NCI-H187 treated with DMSO at 0.1 percent for 48 hours (cell line): ENCODE measurements at places on chromosomes 4 and X.

- no peak for DNase-seq
These were observed 217.1 kb upstream of the SMIM31 start for GRCh38 chr4:164536814-164537213.

GRCh38 chr4:182684796-182685195 is 232.4 kb downstream of the DCTD start:
- no peak for DNase-seq

DNA sequence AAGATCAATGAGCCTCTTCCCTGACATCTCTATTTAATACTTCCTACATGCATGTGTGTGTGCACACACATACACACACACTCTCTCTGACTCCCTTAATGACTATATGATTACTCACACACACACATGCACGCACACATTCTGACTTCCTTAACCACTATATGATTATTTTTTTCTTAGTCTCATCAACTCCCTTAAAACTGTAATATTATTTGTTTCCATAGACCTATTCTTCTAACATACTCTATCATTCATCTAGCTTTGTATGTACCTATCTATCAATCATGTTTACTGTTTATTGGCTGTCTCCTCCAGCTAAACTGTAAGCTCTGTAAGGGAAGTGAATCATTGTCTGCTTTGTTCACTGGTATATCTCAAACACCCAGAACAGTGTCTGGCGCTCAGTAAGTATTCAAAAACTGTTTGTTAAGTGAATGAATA is 236.6 kb downstream of the RASL11B start:
- no peak for DNase-seq

DNA sequence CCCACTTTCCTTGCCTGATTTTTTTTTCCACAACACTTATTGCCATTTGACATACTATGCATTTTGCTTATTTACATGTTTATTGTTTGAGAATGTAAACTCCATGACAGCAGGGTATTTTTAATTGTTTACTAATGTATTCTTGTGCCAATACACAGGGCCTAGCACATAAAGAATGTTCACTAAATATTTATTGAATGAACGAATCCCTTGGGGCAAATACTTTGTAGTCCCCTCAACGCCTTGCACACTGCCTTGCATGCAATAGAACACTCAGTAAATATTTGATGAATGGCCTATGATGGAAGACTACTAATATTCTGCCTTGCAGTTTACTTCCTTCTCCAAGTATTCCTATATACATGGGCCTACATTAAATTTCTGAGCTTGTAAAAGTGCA is 1.4 kb upstream of the PRPS1 start:
- DNase-seq = no peak

DNA sequence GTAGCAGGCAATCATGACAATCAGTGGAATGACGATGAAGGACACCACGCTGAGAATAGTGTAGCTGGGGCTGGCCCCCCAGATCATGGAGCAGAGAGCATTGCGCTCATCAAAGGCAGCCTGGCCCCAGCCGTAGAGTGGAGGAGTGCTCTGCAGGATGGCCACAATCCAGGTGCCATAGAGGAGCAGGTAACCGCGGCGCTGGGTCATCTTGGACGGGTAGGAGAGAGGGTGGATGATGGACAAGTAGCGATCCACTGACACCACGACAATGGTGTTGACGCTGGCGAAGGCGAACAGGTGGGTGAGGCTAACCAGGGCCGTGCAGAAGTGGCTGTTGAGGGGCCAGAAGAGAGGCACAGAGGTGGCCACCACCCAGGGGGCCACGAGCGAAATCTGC is 2.8 kb downstream of the GPR101 start:
- no peak for DNase-seq

GRCh38 chr4:147760176-147760575 is 28.3 kb downstream of the ARHGAP10 start:
- DNase-seq = no peak

DNA sequence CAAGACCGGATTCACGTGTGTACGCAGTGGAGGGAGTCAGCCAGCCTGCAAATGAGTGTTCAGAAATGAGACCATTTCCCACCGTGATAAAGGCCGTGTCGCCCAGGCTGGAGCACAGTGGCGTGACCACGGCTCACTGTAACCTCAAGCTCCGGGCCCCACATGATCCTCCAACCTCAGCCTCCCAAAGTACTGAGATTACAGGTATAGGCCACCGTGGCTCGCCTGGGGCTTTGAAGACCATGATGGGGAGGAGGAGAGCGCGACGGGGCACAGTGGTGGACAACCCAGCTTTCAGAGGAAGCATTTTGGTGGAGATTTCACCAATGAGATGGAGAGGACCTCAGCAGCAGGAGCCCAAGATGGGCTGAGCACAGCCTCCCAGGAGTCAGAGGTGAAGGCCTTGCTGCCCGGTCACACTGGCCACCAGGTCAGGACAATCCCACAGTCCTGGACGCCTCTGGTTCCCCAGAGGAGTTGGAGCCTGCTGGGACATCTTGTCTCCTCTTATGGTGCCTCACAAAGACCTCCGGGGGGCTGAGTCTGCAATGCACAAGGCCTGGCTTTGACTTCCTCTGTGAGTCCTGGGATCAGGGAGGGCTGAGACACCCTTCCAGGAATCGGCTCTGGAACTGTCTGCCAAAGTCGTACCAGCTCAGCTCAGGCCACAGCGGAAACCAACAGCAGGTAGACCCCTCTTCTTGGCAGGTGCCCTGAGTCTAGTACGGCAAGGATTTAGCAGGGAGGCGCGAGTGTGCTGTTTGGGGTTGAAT is 22.4 kb upstream of the MXD4 start:
- no peak for DNase-seq

DNA sequence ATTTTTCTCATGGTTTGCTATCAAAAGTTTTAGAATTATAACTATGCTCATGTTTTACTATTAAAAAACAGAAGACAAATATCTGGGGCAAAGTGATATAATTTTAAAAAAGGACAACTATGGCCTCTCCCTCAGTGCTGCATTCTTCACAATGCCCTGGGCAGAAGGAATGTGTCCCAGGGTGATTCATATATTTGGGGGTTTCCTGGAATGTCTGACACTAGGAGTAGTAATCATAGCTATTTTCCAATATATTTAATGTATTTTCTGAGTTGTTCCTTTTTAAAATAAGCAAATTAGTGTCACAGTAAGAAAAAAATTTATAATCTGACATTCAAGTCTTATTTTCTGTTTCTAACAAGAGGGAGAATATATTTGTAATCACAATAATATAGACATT is 281.7 kb downstream of the UNC5C start:
- no peak for DNase-seq

DNA sequence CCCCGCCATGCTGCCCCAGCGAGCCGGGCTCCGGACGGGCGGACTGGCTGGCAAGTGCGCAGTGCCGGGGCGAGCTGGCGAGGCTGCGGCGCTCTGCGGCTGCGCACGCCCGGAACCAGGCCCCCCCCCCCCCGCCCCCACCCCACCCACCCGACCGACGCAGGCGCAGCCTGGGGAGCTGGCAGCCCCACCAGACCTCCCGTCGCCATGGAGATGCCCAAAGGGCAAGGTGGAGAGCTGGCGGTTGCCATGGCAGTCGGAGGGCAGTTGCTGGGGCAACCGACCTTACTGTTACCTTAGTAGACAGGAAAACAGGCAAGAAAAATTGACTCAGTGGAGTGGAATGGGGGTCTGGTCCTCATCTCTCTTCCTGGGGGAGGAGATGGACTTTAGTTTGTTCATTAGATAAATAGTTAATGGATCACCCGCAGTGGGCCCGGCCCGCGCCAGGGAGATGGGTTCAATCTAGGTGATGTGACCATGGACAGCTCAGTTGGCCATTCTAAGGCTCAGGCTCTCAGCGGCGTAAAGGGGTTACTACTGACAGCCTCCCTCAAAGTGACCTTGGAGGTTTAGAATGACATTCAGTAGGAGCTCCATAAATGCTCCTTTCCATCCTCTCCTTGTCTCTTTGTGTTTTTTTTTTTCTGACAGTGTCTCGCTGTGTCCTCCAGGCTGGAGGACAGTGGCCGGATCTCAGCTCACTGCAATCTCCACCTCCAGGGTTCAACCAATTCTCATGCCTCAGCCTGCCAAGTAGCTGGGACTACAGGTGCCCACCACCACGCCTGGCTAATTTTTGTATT is at the start of gene PCSK1N:
PCSK1N (minus strand) TSS at position 87 of the 806 bp plus-strand sequence; CDS start at position 9, 78 bp downstream.
- DNase-seq = no peak

DNA sequence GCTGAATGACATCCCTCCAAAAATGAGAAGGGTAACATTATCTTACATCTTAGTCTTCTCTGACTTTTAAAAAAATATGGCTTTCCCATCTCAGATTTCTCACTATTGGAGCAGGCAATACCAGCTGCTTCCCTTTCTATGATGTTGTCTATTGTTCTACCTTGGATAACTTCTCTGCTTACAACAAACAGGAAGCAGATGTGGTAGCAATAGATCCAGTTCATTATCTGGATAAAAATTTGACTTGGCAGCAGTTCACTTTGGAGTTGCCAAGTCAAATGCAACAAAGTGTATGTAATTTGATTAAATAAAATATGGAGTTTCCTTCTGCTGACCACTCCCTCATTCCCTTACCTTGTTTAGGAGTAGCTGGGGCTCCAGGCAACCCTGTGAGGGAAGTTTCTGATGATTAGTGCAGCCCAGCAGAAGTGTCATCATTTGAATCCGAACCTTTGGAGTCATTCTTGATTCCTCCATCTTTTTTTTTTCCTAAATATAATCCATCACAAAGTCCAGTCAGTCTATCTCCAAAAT is 72.0 kb upstream of the GPRIN3 start:
- no peak for DNase-seq

DNA sequence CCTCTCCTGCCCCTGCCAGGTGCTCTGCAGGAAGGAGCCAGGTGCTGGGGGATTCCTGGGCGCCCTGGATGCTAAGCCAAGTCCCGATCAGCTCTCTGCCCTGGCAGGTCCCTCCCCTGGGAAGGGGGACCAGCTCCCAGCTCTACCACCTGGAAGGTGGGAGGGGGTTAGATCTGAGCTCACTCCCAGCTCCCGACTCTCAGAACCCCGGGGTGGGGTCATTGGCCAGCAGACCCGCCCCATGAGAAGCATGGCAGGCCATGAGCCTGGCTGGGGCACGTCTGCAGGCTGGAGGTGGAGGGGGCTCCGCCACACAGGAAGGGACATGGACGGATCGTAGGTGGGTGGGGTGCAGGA is 83.4 kb upstream of the NKX1-1 start:
- no peak for DNase-seq

- no peak for DNase-seq
These were observed 39.4 kb downstream of the ATP1B4 start for GRCh38 chrX:120401301-120401700.

DNA sequence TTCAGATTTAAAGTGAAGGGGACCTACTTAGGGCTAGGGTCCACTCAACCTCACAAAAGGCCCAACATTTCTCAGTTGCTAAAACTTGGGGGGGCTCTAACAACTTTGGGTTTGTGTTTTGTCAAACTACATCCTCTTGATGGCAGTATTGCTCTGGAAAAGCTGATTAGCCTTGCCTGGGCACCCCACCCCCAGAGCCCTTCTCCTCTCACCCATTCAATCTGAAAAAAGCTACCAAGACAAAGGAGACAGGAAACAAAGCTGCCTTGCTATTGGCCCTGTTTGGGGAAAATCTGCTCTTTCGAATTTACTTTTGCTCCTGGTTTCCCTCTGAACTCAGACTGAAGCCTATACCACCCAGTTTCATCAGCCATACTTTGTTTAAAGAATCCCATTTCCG is 195.2 kb upstream of the STK26 start:
- DNase-seq = peak; percentile 3

GRCh38 chr4:26024079-26024478 is 110.1 kb downstream of the SMIM20 start:
- DNase-seq = no peak

DNA sequence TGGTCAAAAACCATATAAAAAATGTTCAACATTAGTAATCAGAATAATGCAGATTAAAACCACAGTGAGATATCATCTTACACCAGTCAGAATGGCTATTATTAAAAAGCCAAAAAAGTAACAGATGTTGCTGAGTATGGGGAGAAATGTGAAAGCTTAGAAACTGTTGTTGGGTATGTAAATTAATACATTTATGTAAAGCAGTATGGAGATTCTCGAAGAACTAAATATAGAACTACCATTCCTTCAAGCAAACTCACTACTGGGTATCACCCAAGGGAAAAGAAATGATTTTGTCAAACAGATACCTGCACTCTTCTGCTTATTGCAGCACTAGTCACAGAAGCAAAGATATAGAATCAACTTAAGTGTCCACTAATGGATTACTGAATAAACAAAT is 576.4 kb upstream of the EPHA5 start:
- no peak for DNase-seq

DNA sequence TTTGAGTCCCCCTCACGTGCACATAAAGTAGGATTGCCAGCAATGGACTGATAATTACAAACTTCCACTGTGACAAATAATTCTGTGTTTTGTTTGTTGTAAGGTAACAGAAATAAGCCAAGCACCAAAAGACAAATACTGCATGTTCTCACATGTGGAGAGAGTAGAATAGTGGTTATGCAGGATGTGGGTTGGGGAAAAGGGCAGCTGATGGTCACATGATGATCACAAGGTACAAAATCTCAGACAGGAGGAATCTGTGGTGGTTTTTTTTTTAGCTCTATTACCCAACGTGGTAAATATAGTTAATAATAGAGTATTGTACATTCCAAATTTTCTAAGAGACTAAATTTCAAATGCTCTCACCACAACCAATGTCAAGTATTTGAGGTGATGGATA is 182.3 kb downstream of the BANK1 start:
- DNase-seq = no peak
